ENCODE measurements at places on chromosomes 2 and 18.

- DNase-seq = peak; percentile 65
These were observed 77.8 kb downstream of the MBP start for GRCh38 chr18:77054606-77055428.

DNA sequence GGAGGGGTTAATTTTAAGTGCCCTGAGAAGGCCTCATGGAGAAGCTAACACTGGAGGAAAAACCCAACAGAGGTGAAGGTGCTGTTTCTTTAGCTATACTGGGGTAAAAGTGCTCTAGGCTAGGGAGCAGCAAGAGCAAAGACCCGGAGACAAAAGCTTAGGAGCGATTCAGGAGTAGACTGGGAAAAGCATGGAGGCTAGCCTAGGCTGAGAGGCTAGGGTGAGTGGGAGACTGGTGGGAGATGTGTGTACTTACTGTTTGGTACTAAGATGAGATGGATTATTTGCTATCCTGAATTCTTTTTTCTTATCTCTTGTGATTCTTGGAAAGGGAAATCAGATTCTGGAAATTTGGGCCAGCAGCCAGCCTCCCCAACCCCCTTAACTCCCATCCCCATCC lies 2.0 kb downstream of the GIGYF2 start:
- DNase-seq = no peak

DNA sequence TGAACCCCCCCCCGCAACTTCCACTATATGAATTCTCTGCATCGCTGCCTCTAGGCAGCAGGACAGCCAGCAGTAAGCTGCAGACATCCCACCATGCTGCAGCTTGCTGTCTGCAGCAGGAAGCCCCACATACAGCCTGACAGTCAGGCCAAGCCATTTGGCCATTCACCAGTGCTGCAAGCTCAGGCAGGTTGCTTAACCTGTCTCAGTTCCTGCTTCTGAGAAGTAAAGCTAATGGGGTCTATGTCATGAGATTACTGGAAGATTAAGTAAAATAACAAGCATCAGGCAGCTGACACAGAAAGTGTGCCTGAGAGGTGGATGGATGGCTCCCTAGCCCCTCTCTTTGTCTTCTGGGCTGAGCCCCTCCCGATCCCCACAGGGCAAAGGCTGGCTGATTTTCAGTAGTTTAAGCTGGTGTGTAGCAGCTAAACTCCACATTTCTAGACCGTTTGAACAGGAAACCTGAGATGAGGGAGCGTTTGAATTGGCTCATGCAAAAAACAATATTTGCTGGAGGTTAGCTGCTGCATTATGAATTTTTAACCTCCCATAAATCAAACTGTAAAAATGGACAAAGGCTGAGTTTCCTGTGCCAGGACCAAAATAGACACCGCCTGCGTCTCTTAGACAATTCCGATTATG lies 193.8 kb upstream of the ARL4C start:
- no peak for DNase-seq

DNA sequence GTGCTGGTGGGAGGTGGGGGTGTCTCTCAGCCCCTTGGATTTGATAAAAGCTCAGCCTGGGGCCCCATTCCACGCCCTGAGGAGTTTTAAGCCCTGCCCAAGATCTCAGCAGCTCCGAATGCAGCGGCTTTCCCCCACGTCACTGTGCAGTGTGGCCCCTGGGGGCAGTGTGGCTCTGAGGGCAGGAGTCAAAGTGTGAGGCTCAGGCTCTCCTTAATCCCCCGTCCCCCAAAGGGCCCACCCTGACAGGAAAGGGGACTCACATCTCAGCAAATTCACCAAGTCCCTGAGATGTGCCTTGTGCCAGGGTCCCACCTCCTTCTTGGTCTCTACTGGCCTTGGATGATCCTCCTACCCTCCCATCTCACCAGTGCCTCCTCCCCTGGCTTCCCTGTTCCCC lies 25.2 kb downstream of the NPPC start:
- DNase-seq = no peak

GRCh38 chr2:153417077-153417476 lies 61.5 kb downstream of the RPRM start:
- no peak for DNase-seq

GRCh38 chr2:201978986-201979385 lies 54.7 kb upstream of the FZD7 start:
- DNase-seq = no peak

GRCh38 chr2:204611017-204611631 lies 65.8 kb downstream of the PARD3B start:
- no peak for DNase-seq

DNA sequence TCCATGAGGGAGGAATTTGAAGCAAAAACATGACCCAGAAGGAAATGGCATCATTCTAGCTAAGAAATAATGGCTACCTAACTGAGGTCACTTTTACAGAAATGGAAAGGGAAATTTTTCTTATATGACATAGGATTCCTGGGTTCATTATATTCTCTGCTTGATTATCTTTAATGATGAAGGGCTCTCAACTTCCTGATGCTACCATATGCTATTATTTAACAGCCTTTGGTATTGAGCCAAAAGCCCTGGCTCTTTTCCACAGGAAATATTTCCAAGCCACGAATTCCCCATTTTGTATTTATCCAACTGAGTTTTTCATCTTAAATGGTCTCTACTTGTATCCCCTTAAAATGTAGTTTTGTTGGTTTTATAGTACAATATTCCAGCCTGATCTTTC lies 63.2 kb upstream of the NPAS2 start:
- DNase-seq = no peak

- DNase-seq = peak; percentile 32
These were observed 104.0 kb downstream of the COBLL1 start for GRCh38 chr2:164737612-164738081.

- DNase-seq = no peak
These were observed 130.9 kb upstream of the CAVIN2 start for GRCh38 chr2:191977754-191978153.

DNA sequence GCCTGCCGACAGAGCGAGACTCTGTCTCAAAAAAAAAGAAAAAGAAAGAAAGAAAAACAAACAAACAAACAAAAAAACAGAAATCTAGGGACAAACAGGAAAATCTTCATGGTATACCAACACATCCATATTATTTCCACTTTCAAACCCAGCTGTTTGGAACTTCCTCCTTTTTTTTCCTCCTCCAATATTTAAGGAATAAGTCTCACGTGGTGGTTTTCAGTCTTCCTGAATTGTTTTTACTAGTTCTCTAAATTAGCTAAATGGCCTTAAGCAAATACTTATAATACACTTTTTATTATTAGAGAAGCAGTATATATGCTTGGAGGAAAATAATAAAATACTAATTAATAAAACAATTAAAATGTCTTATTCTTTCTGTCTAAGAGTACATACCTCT lies 48.7 kb upstream of the GLS start:
- DNase-seq = no peak

DNA sequence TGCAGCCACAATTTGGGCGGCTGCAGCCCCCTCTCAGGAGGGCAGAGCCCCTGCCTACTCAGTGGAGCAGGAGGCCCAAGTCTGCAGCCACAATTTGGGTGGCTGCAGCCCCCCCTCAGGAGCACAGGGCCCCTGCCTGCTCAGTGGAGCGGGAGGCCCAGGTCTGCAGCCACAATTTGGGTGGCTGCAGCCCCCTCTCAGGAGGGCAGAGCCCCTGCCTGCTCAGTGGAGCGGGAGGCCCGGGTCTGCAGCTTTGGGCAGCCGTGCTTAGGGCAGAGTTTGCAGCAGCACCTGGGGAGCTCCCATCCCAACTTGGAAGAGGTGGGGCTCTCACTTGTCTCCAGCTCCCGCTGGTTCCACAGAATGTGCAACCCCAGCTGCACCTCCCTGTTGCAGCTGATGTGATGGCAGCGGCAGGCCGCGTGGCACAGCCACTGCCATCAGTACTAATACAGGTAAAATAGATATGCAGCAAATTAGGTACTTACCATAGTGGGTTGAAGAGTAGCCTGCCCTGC lies 99.4 kb downstream of the TWIST2 start:
- no peak for DNase-seq

- DNase-seq = no peak
These were observed 16.3 kb upstream of the LTBP1 start for GRCh38 chr2:32930436-32930835.

- DNase-seq = no peak
These were observed 81.0 kb downstream of the SPRED2 start for GRCh38 chr2:65351234-65351947.

DNA sequence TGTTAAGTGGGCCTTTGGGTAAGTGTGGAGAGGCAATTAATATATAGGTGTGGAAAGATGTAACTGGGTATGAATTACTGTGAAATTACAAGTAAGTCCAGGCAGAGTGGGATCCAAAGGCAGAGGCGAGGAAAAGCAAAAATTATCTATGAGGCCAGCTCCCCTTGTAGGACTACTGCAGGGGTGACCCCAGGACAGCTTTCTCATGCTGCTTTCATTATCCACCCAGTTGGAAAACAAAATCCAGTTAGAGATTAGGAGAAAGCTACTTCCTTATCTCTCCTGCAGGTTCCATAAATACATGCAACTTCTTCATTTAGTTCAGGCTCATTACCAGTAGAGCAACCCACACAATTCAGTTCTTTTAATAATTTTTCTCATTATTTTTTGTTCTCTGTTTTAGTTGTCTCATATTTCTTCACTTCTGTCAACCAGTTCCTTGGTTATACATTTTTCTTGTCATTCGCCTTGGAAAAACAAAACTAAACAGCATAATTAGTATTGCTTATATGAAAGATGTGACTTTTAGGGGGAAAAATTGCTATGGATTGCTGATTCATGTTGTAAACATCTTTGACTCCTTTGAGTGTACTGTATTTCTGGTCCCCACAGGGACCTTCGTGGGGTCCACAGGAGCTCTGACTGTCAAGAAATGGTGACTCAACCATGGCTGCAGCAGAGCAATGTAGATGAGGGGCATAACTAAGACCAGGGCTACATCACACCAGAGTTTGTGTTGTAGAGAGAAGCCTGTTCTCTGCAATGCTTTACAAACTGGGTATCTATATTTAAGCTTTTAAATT lies 110.4 kb upstream of the PARD3B start:
- DNase-seq = no peak

- no peak for DNase-seq
These were observed 1274.5 kb upstream of the CRIM1 start for GRCh38 chr2:35081001-35081621.

DNA sequence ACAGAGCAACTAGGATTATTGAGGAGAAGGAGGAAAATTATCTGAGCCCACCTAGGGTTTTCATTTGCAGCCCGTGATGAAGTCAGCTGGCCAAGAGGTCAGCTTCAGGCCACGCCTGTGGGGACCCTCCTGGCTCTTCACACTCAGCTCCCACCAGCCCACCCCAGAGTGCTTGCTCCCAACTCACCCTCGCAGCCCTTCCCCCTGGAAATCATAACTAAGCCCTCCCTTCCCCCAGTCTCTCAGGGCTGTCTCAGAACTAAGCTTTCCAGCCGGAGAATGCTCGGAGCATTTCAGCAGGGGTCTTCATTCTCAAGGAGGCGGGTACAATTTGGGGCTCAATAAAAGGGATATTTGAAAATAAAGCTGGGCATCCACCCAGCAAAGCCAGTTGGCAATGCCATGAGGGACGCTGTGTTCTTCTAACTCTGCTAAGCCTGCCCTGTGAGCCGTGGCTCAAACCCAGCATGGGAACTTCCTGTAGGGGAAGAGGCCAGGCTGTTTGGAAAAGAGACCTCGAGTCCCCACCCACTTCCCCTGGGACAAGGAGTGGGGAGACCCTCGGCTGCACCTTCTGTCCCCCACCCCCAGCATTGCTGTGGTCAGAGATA lies 194.9 kb downstream of the CTIF start:
- DNase-seq = no peak

GRCh38 chr18:56770097-56770496 lies 118.9 kb downstream of the WDR7 start:
- no peak for DNase-seq

DNA sequence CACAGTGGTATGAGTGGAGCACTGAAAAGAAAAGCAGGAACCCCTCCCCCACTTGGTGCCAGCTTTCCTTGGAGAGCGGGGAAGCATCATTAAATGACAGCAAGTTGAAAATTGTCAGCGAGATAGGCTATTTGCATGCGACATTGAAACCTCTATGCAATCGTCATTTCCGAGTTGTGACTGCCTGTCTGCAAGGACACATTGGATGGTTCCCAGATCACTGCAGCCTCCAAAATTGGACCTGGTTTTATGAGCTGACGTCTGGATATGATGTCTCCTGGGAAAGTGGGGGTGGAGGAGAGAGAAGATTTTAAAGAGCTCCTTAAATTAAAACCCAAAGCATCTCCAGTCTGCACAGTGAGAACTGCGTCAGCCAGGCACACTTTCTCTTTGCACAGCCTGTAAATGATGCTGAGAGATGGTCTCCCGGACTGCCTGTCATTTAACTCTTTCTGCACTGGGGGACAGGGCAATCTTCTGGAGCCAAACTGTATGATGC lies 57.8 kb upstream of the KIF5C start:
- peak; percentile 7 for DNase-seq

DNA sequence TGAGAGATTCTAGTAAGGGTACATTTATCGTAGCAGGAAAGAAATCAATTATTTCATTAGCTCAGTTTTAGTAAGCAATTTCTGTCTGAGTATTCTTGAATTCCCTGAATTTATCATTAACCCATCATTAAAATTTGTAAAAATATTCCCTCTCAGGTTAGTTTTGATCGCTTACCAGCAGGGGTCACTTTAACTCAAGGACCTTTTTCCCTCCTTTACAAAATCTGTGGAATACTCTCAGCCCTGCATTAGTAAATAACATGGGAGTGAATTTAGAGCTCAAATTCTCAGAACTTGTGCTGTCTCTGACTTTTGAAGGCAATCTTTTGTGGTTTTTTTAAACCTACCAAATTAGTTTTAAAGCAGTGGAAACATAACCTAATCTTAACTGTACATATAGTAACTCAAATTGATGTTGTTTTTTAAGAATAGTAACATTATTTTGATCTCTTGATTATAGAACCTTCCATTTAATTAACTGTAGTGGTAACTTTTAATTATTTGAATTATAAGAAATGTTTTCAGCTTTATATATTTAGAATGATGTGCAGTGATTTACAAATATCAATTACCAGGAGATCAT lies 97.2 kb downstream of the AGPS start:
- DNase-seq = peak; percentile 45

DNA sequence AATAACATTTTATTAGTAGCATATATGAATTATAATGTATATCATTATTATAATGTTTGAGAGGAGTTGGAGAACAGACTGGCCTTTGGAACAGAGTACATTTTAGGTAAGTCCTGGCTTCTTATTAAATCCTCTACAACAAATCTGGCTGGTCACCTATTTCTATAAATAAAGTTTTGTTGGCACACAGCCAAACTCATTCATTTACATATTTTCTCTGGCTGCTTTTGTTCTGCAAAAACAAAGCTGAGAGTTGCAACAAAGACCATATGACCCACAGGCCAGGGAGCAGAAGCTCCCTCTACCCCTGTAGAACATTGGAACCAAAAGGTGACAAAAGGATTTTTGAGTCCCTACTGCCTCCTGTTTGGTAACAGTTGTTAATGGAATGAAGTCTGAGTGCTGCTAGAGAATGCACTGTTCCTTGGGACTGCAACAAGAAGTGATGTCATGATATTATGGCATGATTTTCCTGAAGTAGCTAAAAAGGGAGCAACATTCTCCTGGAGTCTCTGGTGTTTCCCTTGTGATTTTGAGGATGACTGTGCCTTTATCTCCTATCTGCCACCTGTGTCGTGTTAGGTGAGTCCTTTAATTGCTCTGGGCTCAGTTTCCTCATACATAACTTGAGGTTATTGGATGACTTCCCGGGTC lies 22.0 kb upstream of the SP9 start:
- DNase-seq = no peak

Measured in right lung (tissue), 10 donors.